ENCODE measurements at places on chromosomes 7 and 10.

DNA sequence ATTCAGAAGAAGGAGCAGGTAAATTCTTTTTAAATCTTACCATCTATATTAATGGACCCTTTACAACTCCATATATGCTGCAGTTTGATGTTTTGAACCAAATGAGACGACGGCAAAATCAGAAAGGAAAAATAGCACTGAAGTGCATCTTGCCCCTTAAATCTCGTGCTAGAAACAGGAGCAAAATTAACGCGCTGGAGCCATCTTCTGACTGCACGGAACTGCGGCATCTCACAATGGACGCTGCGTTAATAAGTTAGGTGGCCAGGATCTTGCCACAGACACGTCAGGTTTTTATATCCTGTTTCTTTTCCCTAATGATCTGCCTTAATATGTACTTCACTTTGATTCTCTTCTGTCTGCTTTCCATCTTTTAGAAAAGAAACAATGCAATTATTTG, 354.5 kb downstream of the TFEC start:
- peak; percentile 60 for DNase-seq

GRCh38 chr7:1967512-1968396, 265.0 kb downstream of the MAD1L1 start:
- no peak for DNase-seq

GRCh38 chr10:74500026-74500704, 326.2 kb upstream of the KAT6B start:
- DNase-seq = no peak

DNA sequence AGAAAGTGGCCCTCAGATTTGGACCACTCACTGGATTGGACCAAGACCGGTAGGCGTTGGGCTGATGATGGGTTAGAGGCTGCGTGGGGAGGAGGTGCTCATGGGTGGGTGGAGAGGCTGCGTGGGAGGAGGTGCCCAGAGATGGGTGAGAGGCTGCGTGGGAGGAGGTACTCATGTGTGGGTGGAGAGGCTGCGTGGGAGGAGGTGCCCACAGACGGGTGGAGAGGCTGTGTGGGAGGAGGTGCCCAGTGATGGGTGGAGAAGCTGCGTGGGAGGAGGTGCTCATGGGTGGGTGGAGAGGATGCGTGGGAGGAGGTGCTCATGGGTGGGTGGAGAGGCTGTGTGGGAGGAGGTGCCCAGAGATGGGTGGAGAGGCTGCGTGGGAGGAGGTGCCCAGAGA, 346.3 kb downstream of the PAXIP1 start:
- no peak for DNase-seq
